ENCODE measurements at places on chromosomes 12 and 14. TPM values are rescaled to one million over a fixed set of nuclear protein-coding genes. Genes with fewer than 3 reads are reported as not detected.
A peak's percentile ranks its signal among the peaks of the same experiment; 100 is the strongest.

DNA sequence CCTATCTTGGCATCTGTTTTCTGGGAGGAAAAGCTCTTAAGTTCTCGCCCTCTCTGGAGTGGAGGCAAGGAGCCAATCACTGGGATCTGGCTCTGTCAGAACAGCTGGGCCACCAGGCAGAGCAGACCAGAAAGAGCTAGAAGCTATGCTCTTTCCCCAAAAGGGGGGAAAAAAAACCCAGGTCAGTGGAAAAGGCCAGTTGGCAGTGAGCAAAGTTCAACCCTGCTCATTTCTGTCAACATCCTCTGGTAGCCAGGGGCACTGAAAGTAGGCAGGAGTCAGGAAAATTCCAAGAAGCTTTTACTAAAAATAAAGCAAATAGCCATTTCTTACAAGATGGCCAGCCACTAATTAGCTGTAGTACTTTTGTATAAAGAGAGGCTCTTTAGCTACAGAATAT lies 36.6 kb upstream of the PAX9 start:
- DNase-seq, result no peak

GRCh38 chr12:45671254-45671653 lies 58.3 kb upstream of the ARID2 start:
- peak; percentile 54 for DNase-seq

DNA sequence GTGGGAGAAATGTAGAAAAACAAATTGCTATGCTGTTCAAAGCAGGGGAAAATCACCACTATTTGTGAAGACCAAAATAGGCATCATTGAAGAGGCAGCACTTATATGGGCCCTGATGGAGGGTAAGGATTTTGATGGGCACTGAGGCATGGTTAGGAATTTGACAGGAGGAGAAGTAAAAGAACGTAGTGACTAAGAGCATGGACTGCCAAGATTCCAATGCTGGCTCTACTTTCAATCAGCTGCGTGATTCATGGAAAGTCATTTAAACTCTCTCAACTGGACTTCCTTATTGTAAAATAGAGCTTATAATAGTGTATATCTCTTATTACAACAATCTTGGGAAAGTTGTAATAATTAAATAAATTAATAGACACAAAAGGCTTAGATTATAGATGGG lies 267.7 kb upstream of the G2E3 start:
- DNase-seq, result peak; percentile 74

- DNase-seq, result no peak
These were observed 17.6 kb downstream of the ANKRD9 start for GRCh38 chr14:102491786-102492530.

DNA sequence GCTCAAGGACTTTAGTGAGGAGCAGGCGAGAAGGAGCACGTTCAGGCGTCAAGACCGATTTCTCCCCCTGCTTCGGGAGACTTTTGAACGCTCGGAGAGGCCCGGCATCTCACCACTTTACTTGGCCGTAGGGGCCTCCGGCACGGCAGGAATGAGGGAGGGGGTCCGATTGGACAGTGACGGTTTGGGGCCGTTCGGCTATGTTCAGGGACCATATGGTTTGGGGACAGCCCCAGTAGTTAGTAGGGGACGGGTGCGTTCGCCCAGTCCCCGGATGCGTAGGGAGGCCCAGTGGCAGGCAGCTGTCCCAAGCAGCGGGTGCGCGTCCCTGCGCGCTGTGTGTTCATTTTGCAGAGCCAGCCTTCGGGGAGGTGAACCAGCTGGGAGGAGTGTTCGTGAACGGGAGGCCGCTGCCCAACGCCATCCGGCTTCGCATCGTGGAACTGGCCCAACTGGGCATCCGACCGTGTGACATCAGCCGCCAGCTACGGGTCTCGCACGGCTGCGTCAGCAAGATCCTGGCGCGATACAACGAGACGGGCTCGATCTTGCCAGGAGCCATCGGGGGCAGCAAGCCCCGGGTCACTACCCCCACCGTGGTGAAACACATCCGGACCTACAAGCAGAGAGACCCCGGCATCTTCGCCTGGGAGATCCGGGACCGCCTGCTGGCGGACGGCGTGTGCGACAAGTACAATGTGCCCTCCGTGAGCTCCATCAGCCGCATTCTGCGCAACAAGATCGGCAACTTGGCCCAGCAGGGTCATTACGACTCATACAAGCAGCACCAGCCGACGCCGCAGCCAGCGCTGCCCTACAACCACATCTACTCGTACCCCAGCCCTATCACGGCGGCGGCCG lies 1.1 kb downstream of the PAX9 start:
- peak; percentile 56 for DNase-seq

GRCh38 chr14:59069163-59069854 lies 119.2 kb upstream of the DAAM1 start:
- DNase-seq, result no peak

DNA sequence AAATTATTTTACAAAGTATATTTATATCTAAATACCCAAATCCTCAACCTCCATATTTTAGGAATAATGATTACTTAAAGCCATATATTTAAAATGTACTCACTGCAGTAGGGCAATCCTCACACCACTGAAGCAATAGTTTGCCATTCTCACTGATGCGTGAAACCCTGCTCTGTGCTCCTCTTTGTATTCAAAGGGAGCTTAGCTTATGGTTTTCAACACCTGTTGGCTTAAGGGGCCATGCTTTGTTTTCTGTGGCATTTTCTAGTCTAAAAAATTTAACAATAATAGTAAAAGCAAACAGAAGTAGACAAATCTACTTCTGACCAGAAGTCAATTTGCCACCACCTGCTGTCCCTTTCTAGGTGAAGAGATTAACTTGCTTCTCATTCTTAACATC lies 294.6 kb downstream of the FLRT2 start:
- no peak for DNase-seq

- no peak for DNase-seq
These were observed 328.7 kb downstream of the DPF3 start for GRCh38 chr14:72565149-72565559.

DNA sequence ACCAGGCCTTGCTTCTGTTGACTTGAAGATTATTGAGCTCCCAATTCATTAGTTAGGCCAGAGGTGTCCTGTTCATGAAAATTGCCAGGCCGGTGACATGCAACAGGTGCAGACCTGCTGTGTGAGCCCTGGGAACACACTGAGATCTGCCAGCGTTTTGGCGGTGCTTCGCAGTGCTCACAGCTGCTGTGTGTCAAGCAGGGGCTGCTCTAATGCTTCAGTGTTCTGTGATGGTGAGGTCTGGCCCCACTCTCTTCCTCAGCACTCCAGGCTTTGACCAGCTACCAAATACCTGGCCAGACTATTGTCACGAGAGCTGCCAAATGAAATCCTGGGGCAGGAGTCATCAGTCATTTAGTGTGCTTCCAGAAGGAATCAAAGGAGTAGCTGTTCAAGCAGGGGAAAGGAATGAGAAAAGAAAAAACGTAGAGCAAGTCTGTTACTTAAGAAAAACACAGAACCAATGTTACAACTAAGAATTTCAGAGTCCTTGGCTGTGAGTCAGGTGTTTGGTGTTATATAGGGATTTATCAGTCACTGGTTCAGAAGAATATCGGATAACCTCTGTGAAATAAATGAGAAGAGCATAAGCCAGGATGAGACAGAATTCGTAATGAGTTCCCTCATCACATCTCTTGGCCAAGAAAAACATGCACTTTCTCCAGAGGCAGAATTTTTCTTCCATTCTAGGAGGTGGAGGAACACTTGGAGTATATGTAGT lies 150.8 kb downstream of the FBXL14 start:
- DNase-seq, result peak; percentile 75

DNA sequence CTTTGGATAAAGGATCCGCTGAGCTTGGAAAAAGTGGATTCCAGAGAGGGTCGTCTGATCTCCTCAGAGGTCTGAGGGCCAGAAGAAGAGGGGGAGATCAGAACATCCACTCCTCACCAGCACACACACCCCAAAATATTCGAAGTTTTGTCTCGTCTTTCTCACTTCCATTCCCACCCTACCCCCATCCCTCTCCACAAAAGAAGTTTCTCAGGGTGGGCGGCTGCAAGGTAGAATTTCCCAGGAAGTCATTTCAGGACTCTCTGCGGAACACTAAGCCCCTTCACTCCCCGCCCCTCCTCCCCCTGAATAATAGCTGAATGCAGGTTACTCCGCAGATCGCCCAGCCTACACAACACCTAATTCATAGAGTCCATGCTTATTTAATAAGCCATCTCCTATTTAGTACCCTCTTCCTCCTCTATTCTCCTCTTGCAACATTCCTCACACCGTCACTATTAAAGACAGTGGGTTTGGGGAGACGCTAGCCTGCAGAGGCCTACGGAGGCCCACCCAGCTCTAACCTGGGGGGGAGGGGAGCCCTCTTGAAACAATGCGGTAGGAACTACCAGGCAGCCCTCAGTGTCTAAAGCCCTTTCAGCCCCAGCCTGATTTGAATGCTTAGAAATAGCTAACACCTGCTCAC lies 649 bp upstream of the SALL2 start:
- no peak for DNase-seq

GRCh38 chr12:38662829-38663228 lies 242.6 kb downstream of the CPNE8 start:
- peak; percentile 6 for DNase-seq

DNA sequence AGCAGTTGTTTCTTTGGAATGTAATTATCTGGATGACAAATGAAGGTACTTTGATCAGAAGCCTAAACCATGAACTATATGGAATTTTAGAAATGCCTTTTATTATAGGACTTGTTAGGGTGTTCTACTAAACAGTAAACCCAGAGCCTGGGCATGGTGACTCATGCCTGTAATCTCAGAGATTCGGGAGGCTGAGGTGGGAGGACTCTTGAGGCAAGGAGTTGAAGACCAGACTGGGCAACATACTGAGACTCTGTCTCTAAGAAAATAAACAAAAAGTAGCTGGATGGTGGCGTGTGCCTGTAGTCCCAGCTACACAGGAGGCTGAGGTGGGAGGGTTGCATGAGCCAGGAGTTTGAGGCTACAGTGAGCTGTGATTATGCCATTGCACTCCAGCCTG lies 23.9 kb downstream of the PALS1 start:
- peak; percentile 28 for DNase-seq

- DNase-seq, result no peak
These were observed 289.0 kb downstream of the BCL11B start for GRCh38 chr14:98982986-98983385.

DNA sequence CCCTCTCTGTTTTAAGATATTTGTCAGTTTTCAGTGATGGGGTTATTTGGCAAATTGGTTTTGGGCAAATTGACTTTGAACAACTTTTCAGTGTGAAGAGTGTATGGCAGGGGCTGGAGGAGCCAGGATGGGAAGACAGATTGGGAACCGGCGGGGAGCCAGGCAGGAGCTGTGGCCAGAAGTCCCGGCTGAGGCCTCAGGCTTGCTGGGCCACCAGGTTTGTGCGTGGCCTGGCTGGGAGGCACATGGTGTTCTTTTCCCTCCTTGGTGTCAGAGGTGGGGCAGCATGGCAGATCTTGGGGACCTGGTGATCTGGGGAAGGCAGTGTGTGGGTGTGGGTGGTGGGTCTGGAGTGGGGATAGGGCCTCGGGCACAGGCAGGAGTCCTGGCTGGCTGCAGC lies 61.1 kb downstream of the SLC25A47 start:
- no peak for DNase-seq

Gene PCNX1
- total RNA-seq, result 27.7 TPM

Gene HSPB8
- 8.7 TPM for total RNA-seq

Gene MYF6
- total RNA-seq, result not detected

Gene ZCCHC8
- total RNA-seq, result 15.9 TPM

Gene RNASE1
- 1.1 TPM for total RNA-seq
